ENCODE measurements at places on chromosomes 2 and 18.
A peak's percentile ranks its signal among the peaks of the same experiment; 100 is the strongest.

GRCh38 chr2:42169874-42170521, 845 bp downstream of the EML4 start:
- DNase-seq, result no peak

DNA sequence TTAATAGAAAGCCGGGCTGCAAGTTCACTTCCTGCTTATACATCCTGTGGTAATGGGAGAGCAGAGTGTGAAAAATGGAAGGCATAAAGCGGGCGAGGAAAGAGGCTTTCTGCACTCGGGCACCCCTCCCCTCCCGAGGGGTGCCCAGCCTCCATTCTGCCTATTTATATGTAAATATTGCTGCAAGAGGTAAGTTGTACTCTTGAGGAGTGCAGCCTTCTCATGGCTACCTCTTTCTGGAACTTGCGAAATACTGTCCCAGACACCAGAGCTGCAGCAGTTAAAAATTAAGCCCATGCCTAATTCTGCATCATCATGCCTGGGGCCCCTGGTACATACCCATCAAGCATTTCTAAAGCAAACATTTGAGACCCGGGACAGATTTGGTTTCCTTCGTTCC, 156.0 kb downstream of the GBX2 start:
- DNase-seq, result no peak

DNA sequence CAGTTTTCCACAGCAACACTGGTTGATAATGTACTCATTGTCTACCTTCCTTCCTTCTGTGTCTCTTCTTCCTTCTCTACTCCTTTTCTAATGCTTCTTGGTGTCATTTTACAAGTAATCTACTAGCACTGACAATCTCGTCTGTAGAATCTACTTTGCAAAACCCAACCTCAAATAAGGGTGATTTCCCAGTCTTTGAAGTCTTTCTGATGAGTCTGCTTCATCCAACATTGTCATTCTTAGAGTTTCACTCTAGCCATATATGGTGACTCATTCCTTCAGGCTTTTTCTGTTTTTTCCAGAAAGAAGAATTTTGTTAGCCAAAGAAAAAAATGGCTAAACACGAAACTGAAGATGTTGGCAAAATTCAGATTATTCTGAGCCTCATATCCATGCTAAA, 288.7 kb downstream of the MBD2 start:
- DNase-seq, result no peak

- DNase-seq, result no peak
Measured at GRCh38 chr18:36200354-36200771, 13.1 kb downstream of the MOCOS start.

DNA sequence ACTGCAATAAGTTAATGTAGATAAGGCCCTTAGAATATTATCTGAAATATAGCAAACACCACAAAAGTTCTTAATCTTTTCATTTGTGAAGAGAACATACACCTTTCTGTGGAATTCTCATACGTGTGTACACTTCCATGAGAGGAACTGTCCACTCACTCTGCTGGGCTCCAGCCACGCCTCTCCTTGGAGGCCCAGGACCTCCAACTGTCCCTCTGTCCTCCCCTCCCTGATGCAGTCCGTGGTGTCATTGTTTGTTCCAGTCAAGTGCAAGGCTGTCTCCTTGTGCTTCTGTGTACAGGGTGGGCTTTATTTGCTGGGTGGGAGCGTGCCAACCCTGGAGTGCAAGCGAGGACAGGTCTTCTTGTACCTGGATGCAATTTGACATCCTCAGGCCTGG, 8.7 kb downstream of the RAB12 start:
- no peak for DNase-seq

GRCh38 chr2:27307545-27308358, 493 bp downstream of the UCN start:
- peak; percentile 70 for DNase-seq

DNA sequence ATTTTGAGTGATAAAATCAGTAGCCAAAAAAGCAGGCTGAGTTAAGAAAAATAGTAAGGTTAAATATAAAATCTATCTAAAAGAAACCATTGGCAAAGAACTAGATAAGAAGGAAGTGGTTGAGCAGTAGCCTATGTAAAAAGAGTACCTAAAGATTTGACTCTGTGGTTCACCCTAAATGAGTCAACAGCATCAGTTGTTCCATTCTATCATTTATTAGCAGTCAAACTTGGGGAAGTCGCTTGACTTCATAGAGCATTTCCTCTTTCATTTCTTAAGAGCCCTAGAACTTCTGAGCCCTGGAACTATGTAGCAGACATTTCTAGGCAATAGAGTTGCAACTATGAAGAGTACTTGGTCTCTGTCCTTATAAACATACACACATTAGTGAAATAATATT, 381.7 kb downstream of the NUP35 start:
- no peak for DNase-seq

DNA sequence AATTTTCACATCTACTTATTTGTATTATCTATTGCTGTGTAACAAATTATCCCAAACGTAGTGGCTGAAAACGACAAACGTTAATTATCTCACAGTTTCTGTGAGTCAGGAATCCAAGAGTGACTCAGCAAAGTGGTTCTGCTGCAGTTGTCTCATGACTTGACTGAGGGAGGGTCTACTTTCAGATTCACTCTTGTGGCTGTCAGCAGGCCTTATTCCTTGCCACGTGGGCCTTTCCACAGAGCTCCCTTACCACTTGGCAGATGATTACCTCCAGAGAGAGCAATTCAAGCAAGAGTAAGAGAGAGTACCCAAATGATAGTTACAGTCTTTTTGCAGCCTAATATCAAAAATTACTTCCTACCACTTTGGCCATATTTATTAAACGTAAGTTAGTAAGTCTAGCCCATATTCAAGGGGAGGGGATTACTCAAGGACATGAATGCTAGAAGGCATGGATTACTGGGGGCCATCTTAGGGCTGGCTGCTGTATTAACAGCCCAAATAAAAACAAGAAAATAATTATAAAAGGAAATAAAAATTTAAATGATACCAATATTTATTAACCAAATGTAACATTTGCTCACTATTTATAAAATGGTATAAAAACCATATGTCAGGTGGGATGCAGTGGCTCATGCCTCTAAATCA, 48.7 kb upstream of the NBEAL1 start:
- DNase-seq, result peak; percentile 93

DNA sequence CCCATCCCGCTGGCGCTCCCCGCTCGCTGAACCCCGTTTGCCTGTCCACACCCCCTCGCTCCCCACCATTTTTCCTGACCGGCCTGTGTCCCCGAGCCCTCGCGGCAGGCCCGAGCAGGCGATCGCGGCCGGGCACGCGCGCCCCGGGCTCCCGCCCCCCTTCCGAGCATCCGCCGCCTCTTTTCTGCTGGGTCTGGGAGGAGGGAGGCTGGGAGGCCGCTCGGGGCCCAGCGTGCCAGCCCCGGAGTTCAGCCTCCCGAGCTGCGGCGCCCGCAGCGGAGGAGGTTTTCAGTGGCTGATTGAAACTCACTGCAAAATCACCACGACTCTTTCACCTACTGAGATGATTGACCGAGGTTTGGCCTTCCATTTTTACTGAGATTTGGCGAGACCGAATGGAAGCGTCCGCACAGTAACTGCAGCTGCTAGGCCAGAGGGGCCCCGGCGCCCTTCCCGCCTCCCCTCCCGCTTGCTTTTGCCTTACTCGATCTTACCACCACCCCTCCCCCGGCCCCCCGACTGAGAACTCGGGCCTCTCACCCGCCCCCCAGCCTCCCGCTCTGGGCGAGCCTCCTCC, 4.8 kb downstream of the SOX11 start:
- DNase-seq, result peak; percentile 79

DNA sequence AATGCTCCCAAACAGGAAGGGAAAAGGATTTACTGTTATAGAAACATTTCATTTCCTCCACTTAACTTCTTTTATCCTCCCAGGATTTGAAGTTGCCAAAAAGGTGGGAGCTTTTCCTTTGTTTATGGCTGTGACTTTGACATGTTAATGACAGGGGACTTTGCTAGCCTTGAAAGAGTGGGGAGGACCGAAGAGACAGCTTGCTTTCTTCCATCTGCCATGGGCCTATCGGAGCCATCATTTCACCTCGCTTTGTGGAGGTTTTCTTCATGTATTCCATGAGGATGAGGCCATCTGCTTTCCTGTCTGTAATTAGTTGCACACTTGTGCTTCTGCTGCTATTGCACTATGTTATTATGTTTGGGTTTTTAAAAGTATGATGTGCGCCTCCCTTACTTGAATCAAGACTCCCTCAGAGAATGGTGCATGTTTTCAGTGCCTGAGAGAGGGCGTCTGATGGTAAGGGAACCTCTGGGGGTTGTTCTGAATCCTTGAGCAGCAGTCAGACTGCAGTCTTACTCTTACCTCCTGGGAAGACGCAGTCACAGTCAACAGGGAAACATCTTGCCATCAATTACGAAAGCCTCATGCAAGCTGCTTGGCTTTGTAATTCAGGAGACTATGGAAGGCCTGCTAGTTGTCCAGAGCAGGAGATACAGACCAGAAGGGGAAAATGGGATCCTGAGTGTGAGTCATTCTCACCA, 173.3 kb upstream of the MGAT5 start:
- DNase-seq, result no peak

GRCh38 chr2:40201425-40201824, 250.5 kb downstream of the SLC8A1 start:
- no peak for DNase-seq

DNA sequence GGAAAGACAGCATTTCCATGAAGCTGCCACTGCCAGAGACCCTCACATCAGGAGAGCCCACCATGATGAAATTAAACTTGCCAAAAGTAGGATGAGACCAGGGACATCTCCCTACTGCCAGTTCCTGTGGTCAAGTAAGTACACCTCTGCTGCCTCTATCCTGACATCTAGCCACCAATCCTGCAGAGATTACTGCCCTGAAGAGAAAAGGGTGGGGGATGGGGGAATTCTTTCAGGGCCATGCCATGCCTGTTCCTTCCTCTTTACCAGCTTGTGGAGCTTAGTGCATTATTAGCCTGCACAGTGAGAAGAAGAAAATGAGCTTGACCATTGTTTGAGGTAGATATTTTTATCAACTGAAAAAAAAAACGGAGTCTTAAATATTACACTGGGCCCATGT, 397.2 kb upstream of the CDH2 start:
- peak; percentile 60 for DNase-seq

DNA sequence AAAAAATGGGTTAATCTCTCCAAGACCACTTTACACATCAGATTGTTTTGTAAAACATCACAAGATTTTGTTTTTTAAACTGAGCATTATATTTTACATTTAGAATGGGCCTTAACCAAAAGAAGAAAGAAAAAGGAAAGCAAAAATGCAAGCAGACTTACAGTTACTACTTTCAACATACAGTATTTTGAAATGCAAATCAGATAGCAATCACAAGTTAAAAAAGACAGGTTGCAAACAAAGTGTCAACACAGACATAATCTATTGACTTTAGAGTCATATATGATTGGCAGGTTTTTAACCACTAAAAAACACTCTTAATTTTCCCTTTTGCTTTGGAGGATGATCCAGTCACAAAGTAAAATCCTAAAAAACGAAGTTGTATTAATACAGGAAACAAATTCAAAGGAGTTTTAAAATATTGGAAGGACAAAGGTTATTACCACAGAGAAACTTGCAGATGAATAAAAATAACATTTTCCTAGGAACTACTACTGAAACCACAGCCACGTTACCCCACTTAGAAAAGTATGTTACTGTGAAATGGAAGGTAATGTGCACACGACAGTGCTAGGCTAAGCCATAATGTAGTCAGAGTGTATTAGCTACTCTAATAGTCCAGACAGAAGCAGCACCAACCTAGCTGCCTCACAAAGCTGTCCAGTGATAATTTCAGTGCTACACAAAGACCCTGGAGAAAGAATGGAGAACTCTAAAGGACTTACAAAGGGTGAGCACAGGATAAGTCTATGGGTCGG, 22.9 kb downstream of the DARS1 start:
- DNase-seq, result no peak

- no peak for DNase-seq
Measured at GRCh38 chr2:140814141-140814540, 1316.7 kb downstream of the LRP1B start.
